CD14-positive monocyte (primary cell): ENCODE measurements at places on chromosomes 6 and 20.

DNA sequence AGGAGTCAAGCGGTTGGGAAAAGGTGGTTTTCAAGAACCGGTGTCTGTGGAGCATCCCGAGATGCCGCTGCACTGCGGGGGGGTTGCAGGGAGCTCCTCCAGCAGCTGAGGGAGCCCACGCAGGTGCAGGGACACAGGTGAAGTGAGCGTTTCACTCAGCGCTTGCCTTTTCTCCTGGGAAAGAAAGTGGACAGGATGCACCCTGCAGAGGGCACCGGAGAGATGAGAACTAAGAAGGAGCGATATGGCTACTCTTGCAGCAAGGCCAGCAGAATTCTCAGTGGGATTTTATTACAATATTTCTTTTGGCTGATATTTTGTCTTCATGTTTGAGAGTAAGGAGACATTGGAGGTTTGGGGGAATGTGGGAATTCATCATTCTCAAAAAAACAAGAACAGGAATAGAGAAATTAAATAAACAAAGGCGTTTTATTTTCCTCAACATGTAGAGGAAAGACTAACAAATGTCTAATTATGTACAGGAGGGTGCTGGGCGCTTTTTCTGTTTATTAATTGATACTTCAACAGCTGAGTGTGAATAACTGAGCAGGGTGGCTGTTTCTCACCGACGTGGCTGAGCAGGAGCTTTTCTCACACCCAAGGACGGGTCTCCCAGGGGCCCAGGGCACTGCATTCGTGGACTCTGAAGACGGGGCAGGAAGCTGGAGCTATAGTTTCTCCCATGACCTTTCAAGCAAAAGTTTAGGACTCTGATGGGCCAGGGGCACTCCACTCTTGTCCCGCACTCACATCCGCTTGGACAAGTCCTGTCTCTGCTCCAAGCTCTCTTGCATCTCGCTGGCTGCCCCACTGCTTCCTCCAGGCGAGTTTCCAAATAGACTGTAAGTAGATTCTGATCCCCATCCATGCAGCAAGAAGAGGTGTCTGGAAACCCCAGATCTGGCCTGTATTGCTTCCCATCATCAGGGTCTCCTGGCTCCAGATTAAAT, 176.1 kb downstream of the SMOC2 start:
- DNase-seq, result no peak

GRCh38 chr6:138403324-138403800, 661 bp upstream of the HEBP2 start:
- peak; percentile 52 for DNase-seq

- no peak for DNase-seq
These were observed 280.1 kb upstream of the RGS17 start for GRCh38 chr6:153411070-153411648.

GRCh38 chr6:43454290-43454695, 1.1 kb downstream of the DLK2 start:
- no peak for DNase-seq

DNA sequence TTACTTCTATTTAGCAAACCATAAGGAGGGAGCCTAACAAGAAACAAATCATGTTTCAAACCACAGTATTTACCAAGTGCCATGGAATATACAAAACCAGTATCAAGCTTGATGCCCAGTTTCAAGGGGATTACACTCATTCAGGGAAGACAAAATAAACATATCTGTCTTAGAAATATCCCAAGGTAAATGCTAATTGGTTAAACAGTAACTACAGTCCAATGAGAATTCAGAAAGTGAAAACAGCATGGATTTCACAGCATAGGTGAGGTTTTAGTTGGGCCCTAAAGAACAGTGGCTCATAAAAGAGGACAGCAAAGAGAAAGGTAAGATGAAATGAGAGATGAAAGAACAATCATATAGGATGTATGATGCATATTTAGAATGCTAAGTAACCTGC, 110.3 kb downstream of the CHD6 start:
- no peak for DNase-seq

DNA sequence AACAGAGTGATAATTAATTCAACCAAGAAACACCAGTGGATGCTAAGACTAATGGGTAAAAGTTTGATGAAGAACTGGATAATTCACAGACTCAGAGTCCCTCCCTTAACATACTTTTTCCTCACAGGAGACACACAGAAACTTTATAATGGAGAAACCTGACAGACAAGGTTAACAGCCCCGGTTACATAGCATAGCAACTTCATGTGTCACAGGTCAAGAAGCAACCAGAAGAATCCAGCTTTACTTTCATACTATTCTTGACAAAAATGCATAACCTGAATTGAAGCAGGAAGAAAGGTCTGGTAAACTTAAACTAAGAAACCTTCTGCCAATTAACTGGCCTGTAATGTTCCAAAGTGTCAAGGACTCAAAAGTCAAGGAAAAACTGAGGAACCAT, 375.9 kb downstream of the RNF144B start:
- DNase-seq, result no peak
